Esophagus muscularis mucosa (tissue), 4 donors: ENCODE measurements at places on chromosomes 3 and 15. TPM values are rescaled to one million over a fixed set of nuclear protein-coding genes. Genes with fewer than 3 reads are reported as not detected.
A peak's percentile ranks its signal among the peaks of the same experiment; 100 is the strongest.

DNA sequence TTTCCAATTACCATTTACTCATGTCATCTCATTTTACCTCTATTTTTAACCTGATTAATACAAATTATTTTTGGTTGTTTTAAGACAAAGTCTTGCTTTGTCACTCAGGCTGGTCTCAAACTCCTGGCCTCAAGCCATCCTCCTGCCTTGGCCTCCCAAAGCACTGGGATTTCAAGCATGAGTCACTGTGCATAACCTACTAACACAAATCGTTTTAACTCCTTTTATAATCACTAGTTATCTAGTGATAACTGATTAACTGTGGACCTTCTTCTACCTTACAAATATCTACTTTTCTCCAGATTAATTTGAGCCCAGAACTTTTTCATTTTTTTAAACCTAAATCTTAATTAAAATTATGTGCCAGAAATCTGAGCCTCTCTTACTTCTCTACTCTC is 4.6 kb downstream of the ATP13A3 start:
- no peak for DNase-seq
- peaks cover 62% of the 10 kb centered on the region for H3K4me1 ChIP-seq
- H3K36me3 ChIP-seq: no peaks in the 10 kb centered on the region
- no peak overlapping the region for H3K4me3 ChIP-seq

DNA sequence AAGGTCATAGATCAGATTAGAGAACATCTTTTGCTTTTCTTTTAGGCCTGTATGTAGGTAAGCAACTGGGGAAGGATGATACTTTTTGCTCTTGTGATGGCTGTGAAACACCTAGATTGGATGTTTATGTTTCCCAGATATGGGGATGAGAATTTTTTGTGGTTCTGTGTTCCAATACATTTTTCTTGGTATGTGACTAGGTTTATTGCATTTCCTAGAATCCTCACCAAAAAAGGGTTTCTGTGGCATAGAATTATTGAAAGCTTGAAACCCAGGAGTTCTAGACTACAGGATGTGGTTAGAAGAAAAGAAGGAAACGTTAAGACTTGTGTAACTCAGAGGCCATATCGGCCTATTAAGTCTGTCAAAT is 25.8 kb downstream of the OXNAD1 start:
- no peak overlapping the region for H3K4me3 ChIP-seq
- no peak for DNase-seq
- no peaks in the 10 kb centered on the region for H3K27me3 ChIP-seq
- H3K36me3 ChIP-seq: peaks cover 4% of the 10 kb centered on the region
- peaks cover 51% of the 10 kb centered on the region for H3K4me1 ChIP-seq

DNA sequence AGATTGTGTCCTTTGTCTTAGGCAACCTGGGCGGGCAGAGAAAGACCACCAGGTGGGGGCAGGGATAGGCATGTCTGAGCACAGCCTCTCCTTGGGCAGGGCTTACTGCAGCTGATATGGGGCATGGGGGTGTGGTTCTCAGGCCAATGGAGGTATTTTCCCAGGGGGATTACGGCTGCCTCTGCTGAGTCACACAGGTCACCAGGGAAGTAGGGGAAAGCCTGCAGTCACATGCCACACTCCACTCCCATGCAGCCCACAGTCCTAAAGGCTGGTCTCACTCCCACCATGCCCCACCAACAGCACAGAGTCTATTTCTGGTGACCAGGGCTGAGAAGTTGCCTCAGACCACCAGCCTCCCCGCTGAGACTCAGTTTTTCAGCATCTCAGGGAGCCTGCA is 466.4 kb downstream of the DIPK2A start:
- no peak overlapping the region for H3K4me3 ChIP-seq
- DNase-seq: no peak
- no peaks in the 10 kb centered on the region for H3K27me3 ChIP-seq
- no peak overlapping the region for H3K27ac ChIP-seq
- no peaks in the 10 kb centered on the region for H3K36me3 ChIP-seq

DNA sequence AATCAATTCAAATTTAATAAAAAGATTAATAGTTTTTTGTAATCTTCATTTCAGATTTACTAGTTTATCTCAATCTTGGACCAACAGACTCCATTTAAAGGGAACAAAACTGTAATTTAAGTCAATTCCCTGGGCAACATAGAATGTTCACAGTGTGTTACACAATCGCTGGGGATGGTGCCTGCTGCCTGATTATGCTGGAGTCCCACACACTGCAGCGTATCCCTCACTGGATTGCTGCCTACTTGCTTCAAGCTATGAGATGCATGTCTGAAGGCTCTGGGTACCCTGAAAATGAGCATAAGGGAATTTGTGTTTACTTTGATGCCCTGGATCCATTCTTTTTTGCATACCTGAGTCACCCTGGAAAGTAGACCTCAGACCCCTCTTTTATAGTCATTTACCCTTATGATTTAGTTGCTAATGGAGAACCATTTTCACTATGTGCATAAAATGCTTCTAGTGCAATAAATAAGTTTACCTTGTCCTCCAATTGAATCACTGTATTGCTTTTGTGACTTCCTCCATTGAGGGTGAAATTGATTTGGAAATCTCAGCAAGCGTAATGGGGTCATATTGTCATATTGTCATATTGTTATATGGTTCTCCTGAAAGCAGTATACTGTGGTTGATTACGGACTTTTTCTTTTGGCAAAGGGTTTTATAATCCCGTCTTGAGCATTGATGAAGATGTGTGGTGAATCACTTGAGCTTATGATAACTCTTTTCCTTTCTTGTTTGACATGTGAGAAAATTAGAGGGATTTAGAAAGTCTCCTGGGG is 35.9 kb downstream of the ITPR1 start:
- peaks cover 72% of the 10 kb centered on the region for H3K4me1 ChIP-seq
- H3K27me3 ChIP-seq: no peaks in the 10 kb centered on the region
- DNase-seq: no peak

GRCh38 chr3:140842984-140843649 is 98.5 kb upstream of the SLC25A36 start:
- H3K27me3 ChIP-seq: peaks cover 3% of the 10 kb centered on the region
- no peaks in the 10 kb centered on the region for H3K4me1 ChIP-seq
- no peak overlapping the region for H3K27ac ChIP-seq
- DNase-seq: no peak
- no peaks in the 10 kb centered on the region for H3K36me3 ChIP-seq
- H3K4me3 ChIP-seq: no peak overlapping the region

DNA sequence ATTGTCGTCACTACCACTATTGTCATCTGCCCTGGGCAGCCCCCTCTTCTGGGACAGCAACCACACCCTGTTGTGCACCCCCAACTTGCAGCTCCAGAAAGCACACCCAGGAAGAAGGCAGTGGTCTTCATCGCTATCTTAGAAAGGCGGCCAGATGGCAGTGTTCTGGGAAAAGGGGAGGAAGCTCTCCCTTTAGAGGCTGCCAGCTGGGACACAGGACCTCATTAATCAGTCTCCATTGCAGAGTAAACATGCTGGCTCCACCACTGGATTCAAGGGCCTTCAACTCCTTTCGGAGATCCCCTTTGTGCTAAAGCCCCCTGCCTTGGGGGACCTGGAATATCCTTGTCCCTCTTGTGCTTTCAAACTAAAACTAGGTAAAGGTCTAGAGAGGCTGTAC is 199.3 kb upstream of the LINGO1 start:
- DNase-seq: no peak
- H3K36me3 ChIP-seq: no peaks in the 10 kb centered on the region
- H3K4me3 ChIP-seq: no peak overlapping the region
- H3K27ac ChIP-seq: no peak overlapping the region
- no peaks in the 10 kb centered on the region for H3K4me1 ChIP-seq

DNA sequence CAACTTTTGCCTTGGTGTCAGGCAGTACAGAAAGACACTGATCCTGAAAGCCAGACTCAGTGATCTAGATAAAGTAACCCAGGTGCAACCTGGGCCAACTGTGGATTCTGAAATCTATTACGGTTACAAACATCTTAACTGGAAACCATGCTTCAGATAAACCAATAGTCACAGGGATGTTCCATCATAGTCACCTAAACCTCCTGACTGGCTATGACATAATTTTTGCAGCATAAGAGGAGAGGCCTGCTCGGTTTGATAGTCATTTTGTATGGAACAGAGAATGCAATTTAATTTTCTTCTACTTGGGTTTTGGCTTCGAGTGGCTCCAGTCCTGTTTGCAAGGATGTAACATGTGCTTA is 3.7 kb downstream of the SLCO3A1 start:
- no peaks in the 10 kb centered on the region for H3K27me3 ChIP-seq
- no peaks in the 10 kb centered on the region for H3K36me3 ChIP-seq
- H3K4me3 ChIP-seq: no peak overlapping the region
- peaks cover 43% of the 10 kb centered on the region for H3K4me1 ChIP-seq
- H3K27ac ChIP-seq: no peak overlapping the region
- peak; percentile 34 for DNase-seq

GRCh38 chr15:101167753-101168462 is 83.9 kb downstream of the CHSY1 start:
- peak overlapping the region; percentile 27 for H3K4me3 ChIP-seq
- DNase-seq: peak; percentile 94
- no peaks in the 10 kb centered on the region for H3K27me3 ChIP-seq
- H3K27ac ChIP-seq: peak overlapping the region; percentile 78

DNA sequence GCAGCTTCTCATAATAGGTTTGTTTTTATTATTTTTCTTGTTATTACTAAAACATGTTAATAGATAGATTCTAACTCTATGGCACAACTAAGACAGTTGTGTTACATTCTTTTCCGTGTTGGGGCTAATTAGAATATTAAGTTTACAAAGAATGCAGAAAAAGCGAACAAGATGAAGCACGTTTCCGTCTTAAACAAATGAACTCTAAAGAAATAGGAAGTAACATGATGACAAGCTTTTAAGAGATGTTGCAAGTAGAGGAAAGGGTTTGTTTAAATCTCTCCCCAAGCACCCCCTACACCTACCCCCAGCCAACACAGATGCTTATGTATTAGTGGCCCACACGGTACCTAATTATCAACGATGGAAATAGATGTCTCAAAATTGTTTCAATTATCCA is 207.1 kb downstream of the TP63 start:
- H3K27ac ChIP-seq: no peak overlapping the region
- H3K4me3 ChIP-seq: no peak overlapping the region
- DNase-seq: no peak
- H3K4me1 ChIP-seq: no peaks in the 10 kb centered on the region
- no peaks in the 10 kb centered on the region for H3K27me3 ChIP-seq
- no peaks in the 10 kb centered on the region for H3K36me3 ChIP-seq

DNA sequence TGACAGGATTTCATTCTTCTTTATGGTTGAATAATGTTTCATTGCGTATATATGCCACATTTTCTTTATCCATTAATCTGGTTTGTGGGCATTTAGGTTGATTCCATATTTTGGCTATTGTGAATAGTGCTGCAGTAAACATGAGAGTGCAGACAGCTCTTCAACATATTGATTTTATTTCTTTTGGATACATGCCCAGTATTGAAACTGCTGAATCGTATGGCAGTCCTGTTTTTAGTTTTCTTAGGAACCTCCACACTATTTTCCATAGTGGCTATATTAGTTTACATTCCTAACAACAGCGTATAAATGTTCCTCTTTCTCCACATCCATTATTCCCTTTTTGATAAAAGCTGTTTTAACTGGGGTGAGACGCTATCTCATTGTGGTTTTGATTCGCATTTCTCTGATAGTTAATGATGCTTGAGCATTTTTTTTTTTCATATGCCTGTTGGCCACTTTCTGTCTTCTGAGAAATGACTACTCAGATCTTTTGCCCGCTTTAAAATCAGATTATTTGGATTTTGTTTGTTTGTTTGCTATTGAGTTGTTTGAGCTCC is 21.7 kb downstream of the AQP9 start:
- no peak for DNase-seq
- H3K36me3 ChIP-seq: no peaks in the 10 kb centered on the region
- H3K27ac ChIP-seq: no peak overlapping the region
- H3K27me3 ChIP-seq: no peaks in the 10 kb centered on the region
- H3K4me1 ChIP-seq: no peaks in the 10 kb centered on the region

GRCh38 chr3:127036209-127037020 is 53.5 kb downstream of the PLXNA1 start:
- no peaks in the 10 kb centered on the region for H3K27me3 ChIP-seq
- H3K4me1 ChIP-seq: peaks cover 7% of the 10 kb centered on the region
- DNase-seq: no peak

- no peak overlapping the region for H3K4me3 ChIP-seq
- H3K36me3 ChIP-seq: no peaks in the 10 kb centered on the region
- no peak overlapping the region for H3K27ac ChIP-seq
- H3K27me3 ChIP-seq: no peaks in the 10 kb centered on the region
- peaks cover 11% of the 10 kb centered on the region for H3K4me1 ChIP-seq
Measured at GRCh38 chr3:130263708-130264107, 81.8 kb upstream of the COL6A5 start.

- DNase-seq: no peak
- no peaks in the 10 kb centered on the region for H3K27me3 ChIP-seq
- no peak overlapping the region for H3K4me3 ChIP-seq
- no peaks in the 10 kb centered on the region for H3K4me1 ChIP-seq
- no peaks in the 10 kb centered on the region for H3K36me3 ChIP-seq
Measured at GRCh38 chr3:35894735-35895134, 255.4 kb downstream of the ARPP21 start.

- no peak for DNase-seq
- no peaks in the 10 kb centered on the region for H3K4me1 ChIP-seq
- no peak overlapping the region for H3K27ac ChIP-seq
- H3K4me3 ChIP-seq: no peak overlapping the region
Measured at GRCh38 chr3:1462371-1462770, 369.5 kb downstream of the CNTN6 start.

GRCh38 chr3:46695177-46695961 is 1.9 kb upstream of the ALS2CL start:
- no peak for DNase-seq
- H3K36me3 ChIP-seq: no peaks in the 10 kb centered on the region
- H3K4me1 ChIP-seq: peaks cover 85% of the 10 kb centered on the region
- H3K27ac ChIP-seq: peak overlapping the region; percentile 59

DNA sequence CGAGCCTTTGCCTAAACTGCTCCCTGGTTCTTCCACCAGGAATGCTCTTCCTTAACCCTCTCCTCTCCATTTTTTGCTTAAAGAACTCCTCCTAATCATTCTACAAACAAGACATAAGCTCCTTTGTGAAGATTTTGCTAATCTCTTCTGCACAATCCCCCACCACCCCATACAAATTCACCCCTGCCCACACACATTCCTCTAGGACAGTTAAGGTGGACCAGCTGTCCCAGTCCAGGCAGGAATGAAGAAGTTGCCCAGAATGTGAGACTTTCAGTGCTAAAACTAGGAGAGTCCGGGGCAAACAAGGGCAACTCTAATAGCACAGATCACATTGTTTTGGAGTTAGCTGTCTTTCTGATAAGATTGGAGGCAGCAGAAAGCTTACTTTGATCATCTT is 13.9 kb upstream of the FAM174B start:
- H3K27me3 ChIP-seq: no peaks in the 10 kb centered on the region
- no peak overlapping the region for H3K27ac ChIP-seq
- H3K4me1 ChIP-seq: peaks cover 38% of the 10 kb centered on the region
- DNase-seq: no peak
- H3K4me3 ChIP-seq: no peak overlapping the region

C3orf20 gene
- total RNA-seq: not detected

WDR93 gene
- 0.17 TPM for total RNA-seq

TMIE gene
- 0.69 TPM for total RNA-seq

TM4SF18 gene
- 10.6 TPM for total RNA-seq

PLA2G4E gene
- not detected for total RNA-seq

MOBP gene
- total RNA-seq: not detected

ACP3 gene
- total RNA-seq: 0.58 TPM

ADAMTSL3 gene
- 16.6 TPM for total RNA-seq
